AG10803 (cell line): ENCODE measurements at places on chromosomes 3 and 15.

- DNase-seq = no peak
Observed at GRCh38 chr3:187919544-187919943, 174.3 kb upstream of the BCL6 start.

DNA sequence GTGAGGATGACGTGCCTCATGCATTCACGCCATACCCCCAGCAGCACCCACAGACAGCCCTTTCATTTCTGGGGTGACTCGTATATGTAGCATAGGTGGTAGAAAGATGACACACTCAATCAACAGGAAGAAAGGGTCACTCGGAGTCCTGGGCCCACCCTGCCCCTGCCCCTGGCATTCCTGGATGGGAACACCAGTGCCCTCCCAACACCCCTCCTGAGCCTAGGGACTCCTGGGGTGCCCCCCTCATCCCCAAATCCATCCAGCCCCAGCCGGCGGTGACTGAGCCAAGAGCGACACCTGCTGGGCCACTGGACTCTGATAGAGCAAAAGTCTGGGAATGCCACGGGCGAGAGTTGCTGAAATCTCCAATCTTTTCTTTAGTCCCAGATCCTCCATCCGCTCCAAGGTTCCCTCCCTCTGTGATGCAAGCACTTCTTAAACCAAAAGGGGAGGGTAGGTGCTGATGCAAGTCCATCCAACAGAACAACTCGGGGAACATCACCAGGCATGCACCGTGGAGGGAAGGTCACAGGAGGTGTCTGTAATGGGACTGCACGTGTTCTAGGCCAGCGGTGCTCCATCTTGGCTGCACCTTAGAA is 31.1 kb downstream of the ACAN start:
- DNase-seq = peak; percentile 59

- no peak for DNase-seq
Observed at GRCh38 chr3:170508839-170509238, 77.0 kb downstream of the SLC7A14 start.

DNA sequence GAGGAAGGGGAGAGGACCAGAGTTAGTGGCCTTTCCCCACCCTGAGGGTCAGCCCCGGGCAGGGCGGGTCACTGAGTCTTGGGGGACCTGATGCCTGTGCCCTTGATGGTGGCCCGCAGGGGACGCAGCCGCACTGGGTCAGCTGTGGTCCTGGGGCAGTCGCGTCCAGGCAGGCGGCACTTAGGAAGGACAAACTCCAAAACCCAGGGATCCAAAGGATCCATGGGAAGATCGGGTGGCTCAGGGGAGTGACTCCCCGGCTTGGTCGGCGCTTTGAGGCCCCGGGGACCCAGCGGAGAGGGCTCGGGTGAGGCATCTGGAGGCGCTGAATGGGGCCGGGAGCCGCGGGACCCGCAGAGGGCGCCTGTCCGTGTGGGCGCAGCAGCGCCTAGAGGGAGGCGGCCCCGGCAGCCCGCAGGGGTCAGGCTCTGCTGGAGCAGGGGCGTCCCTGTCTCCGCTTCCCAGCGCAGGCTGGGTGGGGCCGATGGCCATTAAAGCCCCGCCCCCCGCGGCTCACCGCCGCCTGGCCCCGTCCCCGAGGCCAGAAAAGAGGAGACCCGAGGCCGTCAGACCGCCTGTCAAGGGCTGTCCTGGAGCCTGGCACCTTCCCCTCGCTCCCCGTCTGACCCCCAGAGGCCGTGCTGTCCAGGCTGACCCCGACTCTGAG is 17.5 kb downstream of the CIDEC start:
- DNase-seq = peak; percentile 28

- DNase-seq = no peak
Observed at GRCh38 chr3:17149076-17149475, 264.3 kb downstream of the PLCL2 start.

DNA sequence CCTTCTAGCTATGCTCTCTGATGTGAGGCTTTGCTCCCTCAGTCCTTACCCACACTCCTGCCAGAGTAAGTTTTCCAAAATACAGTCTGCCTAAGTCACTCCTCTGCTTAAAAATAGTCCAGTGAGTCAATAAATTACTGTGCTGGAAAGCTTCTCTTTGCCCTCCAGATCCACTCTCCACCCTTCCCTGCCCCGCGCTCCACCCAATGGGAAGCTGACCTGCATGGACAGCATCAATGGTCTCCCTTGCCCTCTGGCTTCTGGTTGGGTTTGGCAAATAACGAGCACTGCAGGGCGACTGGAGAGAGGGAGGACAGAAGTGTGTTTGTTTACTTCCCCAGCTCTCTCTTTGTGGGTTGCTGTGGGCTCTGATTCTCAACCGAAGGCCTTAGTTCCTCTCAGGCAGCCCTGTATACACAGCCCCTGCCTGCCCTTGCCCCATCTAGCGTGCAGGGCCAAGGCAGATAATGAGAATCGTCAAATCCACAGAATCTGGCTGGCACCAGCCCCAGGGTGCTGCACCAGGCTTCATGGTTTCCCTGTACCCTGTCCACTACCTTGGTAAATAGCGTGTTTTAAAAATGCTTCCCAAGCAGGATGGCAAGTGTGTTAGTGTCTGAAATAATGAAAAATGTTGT is 110.4 kb downstream of the ADAMTSL3 start:
- no peak for DNase-seq

DNA sequence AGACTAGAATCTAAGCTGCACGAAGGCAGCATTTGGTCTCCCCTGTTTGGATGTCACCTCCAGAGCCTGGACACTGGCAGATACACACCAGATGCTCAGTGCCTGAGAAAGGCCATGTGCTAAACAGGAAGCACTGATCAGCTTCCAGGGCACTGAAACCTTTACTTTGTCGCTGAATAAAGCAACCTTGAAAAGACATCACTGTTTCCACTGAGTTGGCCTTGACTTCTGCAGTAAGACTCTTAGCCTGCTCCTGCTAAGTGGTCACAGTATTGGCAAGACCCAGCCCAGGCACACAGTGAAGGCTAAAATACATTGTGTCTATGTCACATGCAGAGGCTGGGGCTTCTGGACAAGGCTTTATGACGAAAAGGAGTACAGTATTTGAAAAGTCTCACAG is 104.3 kb upstream of the ICE2 start:
- no peak for DNase-seq

DNA sequence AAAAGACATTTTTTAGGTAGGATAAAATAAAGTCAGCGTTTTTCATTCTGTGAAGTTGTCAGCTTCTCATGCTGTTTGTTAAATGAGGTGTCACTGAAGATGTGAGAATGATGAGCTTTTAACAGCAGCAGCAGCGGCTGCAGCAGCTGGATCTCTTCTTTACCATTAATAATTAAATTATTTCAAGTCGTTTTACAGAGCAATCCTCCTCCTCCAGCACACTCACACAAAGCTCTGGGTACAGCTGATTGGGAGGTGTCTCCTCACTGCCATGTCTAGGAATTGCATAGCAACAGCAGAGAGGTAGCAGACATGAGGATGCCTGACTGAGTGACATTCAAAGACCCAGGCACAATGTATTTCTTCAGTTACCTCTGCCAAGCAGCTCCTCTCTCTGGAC is 46.7 kb upstream of the PLAAT1 start:
- no peak for DNase-seq

GRCh38 chr3:151593928-151594327 is 133.1 kb upstream of the IGSF10 start:
- peak; percentile 69 for DNase-seq

DNA sequence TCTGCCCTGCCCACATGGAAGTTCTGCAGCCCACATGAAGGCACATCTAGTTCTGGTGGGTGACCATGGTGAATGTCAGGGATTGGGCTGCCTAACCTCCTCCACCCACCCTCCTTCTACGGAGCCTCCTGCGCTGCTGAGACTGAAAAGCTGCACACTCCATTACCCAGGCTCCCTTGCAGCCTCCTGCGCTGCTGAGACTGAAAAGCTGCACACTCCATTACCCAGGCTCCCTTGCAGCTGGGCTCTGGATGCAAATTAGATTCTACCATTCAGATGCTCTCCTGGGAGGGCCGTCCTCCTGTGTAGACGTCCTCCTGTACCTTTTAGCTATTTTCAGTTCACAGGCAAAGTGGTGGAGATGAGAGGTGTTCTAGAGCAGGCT is 32.1 kb downstream of the POMGNT2 start:
- no peak for DNase-seq

DNA sequence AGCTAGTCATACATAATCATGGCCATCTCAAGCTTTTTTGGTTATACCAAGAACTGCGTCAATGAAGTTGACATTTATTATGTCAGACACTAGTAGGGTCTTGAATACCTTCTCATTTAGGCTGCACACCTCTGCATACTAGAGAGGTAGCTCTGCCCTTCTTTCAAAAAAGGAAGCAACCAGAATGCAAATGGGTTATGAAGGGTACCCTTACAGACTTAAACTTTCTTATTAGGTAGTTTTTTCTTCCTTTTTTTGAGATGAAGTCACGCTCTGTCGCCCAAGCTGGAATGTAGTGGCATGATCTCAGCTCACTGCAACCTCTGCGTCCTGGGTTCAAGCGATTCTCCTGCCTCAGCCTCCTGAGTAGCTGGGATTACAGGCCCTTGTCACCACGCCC is 3.3 kb downstream of the PCNP start:
- no peak for DNase-seq

- DNase-seq = no peak
Observed at GRCh38 chr3:45719655-45720487, 30.7 kb downstream of the SACM1L start.

- DNase-seq = peak; percentile 75
Observed at GRCh38 chr3:66423791-66424190, 77.0 kb downstream of the LRIG1 start.
